ENCODE measurements at places on chromosomes 7 and 10.

DNA sequence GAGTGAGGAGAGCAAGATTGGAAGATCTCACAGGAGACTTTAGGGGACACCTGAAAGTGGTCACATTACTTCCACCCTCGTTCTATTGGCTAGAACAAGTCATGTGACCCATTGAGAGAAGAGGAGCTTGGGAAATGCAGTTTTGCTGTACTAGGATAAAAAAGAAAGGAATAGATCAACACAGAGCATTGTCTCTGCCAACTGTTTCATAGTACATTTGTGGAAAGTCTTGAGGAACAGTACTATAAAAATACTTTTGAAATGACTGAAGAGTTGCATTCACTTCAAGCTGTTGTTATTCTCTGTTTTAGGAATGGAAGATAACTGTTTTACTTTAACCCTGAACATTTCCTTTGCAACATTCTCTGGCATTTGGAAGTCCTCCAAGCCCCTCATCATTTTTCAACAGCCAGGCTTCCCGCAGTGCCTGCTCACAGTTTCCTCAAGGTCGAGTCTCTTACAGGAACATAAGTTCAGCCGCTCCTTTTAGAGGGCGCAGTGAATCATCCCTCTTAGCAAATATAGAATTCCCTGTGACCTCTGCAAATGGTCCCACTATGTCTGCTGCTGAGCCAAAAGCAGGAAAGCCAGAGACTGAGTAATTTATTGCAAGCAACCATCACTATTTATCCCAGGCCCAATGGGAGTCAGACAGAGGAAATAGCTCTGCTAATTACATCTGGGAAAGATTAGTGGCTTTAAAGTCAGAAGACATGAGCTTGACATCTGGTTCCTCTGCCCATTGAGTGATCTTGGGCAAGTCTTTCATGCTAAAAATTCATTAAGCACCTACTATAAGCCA, 40.7 kb downstream of the MRPL32 start:
- peak; percentile 100 for DNase-seq

- DNase-seq, result peak; percentile 48
These were observed 20.5 kb upstream of the DNAJB12 start for GRCh38 chr10:72375173-72375572.

- DNase-seq, result no peak
These were observed 29.5 kb downstream of the ABRAXAS2 start for GRCh38 chr10:124831116-124831515.

DNA sequence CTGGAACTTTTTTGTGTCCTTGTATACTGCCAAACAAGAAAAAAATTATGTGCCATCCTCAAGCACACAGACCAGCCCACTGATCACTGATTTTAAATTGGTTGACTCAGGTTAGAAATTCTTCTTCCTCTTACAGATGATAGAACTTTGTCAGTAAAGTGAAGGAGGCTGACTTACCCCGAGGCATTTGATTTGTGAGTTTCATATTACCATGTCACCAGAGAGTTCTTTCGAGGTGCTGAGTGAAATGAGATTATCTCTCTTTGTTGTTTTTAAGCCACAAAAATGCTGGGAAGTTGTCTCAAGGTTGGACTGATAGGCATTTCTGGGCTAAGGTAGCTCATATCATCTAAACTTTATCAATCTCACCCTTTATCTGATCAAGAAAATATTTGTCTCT, 78.8 kb upstream of the FAM180A start:
- no peak for DNase-seq

- DNase-seq, result no peak
These were observed 26.2 kb upstream of the CARD11 start for GRCh38 chr7:3069771-3070449.

DNA sequence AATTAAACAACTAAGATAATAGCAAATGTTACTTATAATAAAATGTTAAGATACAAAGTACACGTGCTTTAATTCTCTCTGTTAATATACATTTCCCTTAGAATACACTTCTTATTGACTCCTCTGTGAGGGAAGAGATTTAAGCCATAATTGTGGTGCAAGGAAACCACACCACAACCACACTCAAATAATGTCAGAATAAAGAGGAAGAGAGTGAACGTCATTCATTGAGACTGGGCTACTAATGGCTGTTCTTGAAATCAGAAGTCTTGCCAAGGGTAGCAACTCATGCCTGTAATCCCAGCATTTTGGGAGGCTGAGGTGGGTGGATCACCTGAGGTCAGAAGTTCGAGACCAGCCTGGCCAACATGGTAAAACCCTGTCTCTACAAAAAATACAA, 10.0 kb downstream of the FAM171A1 start:
- DNase-seq, result no peak

- DNase-seq, result peak; percentile 97
These were observed 116.2 kb upstream of the LAMB4 start for GRCh38 chr7:108246227-108246837.

DNA sequence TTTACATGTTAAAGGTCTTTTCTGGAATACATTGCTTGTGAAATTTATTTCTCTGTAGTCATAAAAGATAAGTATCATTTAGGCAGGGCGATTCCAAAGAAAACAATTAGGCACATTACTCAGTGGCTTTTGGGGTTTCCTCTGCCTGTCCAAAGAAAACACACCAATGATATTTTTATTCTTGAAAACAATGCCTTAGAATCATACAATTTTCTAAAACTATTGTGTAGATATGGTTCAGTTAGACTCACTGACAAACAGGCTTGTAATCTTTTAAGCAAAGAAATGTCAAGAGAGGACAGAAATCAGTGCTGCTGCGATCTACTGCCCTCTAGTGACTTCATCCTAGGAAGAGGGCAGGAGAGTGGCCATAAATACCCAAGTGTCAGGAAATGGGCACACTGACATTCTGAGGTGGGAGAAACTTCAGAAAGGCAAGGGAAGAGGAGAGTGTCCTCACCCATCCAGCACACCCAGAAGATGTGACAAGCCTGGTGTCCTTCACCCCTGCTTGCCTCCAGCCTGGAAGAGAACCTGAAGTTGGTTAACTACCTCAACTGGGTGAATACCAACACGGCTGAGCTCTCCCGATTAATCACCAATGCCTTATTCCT, 120.5 kb downstream of the GALNT11 start:
- peak; percentile 84 for DNase-seq

- no peak for DNase-seq
These were observed 663.2 kb upstream of the ANKRD30A start for GRCh38 chr10:36462194-36462593.

GRCh38 chr7:30142710-30143109, 7.9 kb downstream of the MTURN start:
- peak; percentile 79 for DNase-seq

DNA sequence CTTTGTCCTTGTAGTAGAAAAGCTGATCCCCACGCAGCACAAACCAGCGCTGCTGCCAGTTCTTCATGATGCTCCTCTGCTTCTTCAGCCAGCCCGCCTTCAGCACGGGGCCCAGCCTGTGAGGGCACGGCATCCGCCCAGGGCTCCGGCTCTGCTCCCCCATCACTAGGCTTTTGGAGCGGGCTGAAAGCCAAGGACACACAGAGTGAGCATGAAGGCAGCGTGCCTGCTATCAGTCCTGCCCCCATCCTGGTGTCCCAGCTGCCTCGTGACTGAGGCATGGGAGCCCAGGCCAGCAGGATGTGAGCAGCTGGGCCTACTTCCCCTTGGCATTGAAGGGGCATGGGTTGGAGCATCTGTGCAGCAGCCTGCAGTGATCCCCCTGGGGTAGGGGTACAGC, 21.9 kb downstream of the ARHGAP22 start:
- DNase-seq, result no peak

- no peak for DNase-seq
These were observed 200.8 kb upstream of the NEBL start for GRCh38 chr10:21097926-21098355.

DNA sequence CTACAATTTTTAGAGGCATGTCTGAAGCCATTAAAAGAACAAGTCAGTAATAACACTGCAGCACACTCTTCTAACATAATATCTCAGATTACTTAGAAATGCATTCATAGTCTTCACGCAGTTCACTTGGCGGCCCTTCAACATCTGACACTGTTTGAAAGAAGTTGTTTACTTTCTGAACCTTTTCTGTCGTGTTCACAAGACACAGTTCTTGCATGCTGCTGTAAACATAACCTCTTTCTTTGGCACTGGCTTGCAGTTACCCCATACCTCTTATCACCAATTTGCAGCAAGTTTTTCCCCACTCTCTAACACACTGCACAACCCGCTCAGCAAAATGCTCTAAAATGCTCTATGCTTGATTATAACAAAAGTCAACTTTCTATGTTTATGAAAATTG, 12.0 kb downstream of the PIP4K2A start:
- no peak for DNase-seq

GRCh38 chr7:34067005-34067778, 161.9 kb downstream of the BMPER start:
- DNase-seq, result no peak

GRCh38 chr7:41882745-41883420, 180.0 kb upstream of the INHBA start:
- DNase-seq, result no peak

DNA sequence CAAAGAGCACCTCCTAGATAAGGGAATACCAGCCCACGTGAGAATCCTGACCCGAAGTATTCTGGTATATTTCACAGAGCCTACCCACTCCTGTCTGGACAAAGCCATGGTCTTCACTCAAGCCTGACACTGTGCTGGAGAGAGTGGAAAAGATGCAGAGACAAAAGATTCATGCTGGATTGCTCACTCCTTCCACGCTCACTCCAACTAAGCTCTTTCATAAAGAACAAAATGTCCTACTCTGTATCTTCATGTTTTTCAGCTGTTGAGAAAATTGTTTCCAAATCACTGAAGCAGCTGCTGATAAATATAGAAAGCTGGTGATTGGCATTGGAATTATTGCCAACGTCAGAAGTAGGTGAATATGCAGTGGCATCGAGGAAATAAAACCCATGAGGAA, 106.0 kb downstream of the ABLIM1 start:
- DNase-seq, result no peak

DNA sequence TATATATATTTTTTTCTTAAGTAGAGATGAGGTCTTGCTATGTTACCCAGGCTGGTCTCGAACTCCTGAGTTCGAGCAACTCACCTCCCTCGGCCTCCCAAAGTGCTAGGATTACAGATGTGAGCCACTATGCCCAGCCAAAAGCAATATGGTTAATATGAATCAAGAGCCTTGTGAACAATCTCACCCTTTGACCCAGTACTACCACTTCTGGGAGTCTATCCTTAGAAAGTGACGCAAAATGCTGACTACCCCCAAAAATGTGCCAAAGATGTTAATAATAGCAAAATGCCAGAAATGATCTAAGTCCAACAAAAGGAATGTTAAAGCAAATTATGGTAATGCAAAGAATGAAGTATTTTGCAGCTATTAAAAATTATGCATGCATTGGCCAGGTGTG, 44.3 kb downstream of the HOXA1 start:
- DNase-seq, result peak; percentile 40

- DNase-seq, result peak; percentile 85
These were observed 1.1 kb upstream of the HBP1 start for GRCh38 chr7:107167483-107168232.

DNA sequence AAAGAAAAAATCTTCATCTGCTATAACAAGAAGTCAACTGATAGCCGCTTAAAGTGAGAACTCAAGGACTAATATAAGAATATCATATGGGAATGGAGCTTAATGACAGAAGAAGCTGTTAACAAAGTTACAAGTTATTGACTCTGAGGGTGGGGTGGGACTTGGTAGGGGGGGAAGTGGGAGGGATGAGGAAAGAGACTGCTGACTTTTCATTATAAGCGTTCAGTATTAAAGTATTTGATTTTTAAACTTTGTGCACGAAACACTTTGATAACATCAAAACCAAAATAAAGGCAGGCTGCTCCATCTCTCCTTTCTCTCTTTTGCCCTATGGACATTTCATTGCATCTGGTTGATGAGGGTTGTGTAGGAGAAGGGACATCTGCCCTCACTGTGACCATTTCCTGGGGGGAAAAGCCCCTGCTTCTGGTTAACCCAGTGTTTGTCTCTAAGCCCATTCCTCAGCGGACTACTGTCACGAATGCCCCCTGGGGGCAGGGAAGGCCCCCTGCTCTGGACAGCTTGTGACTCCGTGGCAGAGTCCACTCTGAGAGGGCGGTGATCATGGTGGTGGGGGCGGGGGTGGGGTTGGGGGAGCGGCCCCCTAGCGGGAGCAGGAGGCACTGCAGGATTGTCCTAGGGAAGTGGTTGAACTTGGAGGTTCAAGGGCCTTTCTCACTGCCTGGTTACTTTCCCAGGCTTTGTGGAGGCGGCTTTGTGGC, 17.4 kb downstream of the SLC13A4 start:
- DNase-seq, result peak; percentile 9

GRCh38 chr7:149621776-149622175, 124.2 kb upstream of the ZNF746 start:
- no peak for DNase-seq

DNA sequence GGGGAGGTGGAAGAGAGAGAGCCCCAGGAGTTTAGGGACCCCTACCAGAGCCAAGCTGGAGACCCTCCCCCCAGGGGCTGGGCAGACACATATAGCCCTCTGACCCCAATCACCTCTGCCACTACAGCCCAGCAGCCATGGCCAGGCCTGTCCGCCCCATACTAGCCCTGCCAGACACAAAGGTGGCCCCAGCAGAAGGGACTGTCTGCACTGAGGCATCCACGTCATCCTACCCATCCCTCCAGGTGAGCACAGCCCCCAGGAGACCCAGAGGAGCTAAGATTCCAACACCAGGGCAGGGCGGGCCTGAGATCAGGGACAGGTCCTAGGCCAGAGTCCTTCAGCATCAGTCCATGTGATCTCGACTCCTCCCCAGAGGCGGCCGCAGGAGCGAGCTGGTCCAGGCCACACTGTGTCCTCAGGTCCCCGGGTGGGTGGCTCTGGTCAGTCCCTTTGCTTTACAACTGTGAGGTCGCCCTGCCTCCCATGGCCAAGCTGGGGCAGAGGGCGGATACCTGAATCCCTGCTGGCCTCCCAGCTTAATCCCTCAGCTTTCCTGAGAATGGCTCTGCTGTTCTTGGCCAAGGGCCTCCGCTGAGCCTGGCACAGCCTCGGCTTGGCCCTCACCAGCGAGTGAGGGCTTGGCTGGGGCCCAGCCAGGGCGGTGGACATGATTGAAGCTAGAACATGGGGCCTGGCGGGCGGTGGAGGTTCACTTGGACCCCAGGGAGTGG, 14.3 kb upstream of the ELN start:
- DNase-seq, result no peak

- no peak for DNase-seq
These were observed 113.4 kb downstream of the VIPR2 start for GRCh38 chr7:159031135-159031701.

- DNase-seq, result no peak
These were observed 146.3 kb upstream of the PTN start for GRCh38 chr7:137489880-137490279.

DNA sequence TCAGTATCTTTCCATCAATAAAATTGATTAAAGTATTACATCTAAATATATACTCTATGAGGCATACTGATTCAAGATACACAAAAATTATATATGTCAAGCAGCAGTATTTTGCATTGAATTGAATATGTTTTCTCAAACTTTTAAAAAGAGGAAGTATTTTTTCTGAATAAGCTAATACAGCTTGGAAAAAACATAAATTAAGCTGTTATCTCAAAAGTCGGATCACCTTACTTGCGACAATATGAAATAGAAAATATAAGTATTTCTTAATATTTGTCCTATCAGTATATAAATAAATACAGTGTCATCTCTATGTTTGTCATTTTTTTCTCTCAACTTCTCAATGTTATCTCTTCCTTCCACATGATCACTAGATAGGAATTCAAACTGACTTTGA, 139.3 kb downstream of the MBL2 start:
- DNase-seq, result no peak

GRCh38 chr10:81280497-81281479, 594.2 kb upstream of the NRG3 start:
- DNase-seq, result no peak

Data from EH (cell line).